ENCODE measurements at places on chromosomes 13 and 19.

GRCh38 chr19:23060016-23060415 is 56.8 kb upstream of the ZNF730 start:
- DNase-seq: no peak

GRCh38 chr19:40724855-40725254 is 7.9 kb downstream of the ITPKC start:
- DNase-seq: no peak

DNA sequence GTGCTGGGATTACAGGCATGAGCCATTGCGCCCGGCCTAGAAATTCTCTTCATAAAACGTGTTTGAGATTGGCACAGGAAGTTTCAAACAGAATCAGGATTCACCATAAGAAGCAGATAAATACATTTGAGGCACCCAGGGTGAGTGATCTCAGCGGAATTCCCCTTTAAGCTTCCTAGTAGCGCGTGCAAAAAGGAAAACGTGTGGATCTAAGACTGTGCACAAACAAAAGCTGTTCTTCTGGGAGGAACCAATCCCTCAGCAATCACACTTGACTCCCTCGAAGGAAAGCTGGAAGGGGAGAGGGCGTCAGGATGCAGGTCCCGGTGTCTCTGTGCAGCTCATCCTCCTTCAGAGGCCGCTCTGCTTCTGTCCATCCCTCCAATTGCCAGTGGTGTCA is 15.5 kb downstream of the MCF2L start:
- DNase-seq: no peak

DNA sequence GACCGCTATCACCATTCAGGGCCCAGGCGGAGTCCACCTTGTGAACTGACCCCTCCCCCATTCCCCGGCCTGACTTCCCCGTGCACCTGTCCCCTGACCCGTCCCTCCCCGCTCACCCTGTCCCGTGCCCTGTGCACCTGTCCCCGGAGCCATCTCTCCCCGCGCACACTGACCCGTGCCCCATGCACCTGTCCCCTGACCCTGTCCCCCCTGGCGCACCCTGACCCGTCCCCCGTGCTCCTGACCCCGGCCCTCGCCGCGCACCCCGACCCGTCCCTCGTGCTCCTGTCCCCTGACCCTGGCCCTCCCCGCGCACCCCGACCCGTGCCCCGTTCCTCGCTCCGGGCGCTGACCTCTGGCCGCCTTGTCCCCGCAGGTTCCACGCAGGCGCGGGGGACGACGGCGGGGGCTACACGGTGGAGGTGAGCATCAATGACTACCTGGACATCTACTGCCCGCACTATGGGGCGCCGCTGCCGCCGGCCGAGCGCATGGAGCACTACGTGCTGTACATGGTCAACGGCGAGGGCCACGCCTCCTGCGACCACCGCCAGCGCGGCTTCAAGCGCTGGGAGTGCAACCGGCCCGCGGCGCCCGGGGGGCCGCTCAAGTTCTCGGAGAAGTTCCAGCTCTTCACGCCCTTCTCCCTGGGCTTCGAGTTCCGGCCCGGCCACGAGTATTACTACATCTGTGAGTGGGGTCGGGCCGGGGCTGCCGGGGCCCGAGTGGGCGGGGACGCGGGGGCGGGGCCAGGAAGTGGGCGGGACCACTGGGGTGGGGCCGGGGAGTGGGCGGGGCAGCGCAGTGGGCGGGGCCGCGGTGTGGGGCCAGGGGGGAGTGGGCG is 9.7 kb downstream of the EFNA2 start:
- no peak for DNase-seq

- no peak for DNase-seq
Measured at GRCh38 chr19:34722353-34722752, 11.7 kb upstream of the ZNF181 start.

- no peak for DNase-seq
Measured at GRCh38 chr13:103188713-103189326, 122.6 kb upstream of the SLC10A2 start.

DNA sequence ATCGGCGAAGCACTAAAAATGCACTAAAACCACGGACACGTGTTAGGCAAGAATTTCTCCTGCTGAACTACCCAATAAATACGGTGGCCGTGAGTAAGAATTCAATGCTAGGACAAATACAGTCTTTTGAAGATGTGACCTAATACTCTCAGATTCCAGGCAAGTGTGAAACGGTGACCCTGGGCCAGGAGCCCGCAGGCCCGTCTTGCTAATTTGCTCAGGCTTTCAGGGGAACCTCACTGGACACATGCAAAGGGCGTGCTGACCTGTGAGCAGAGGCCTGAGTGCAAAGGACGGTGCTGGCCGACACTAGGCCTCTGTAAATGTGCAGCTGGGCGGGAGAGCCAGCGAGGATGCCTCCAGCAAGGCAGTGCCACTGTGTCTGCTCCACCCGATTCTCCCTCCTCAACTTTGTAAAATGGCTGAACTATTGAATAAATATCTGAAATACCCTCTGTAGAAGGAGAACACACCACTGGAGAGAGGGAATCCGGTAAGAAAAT is 70.1 kb downstream of the STK24 start:
- no peak for DNase-seq

DNA sequence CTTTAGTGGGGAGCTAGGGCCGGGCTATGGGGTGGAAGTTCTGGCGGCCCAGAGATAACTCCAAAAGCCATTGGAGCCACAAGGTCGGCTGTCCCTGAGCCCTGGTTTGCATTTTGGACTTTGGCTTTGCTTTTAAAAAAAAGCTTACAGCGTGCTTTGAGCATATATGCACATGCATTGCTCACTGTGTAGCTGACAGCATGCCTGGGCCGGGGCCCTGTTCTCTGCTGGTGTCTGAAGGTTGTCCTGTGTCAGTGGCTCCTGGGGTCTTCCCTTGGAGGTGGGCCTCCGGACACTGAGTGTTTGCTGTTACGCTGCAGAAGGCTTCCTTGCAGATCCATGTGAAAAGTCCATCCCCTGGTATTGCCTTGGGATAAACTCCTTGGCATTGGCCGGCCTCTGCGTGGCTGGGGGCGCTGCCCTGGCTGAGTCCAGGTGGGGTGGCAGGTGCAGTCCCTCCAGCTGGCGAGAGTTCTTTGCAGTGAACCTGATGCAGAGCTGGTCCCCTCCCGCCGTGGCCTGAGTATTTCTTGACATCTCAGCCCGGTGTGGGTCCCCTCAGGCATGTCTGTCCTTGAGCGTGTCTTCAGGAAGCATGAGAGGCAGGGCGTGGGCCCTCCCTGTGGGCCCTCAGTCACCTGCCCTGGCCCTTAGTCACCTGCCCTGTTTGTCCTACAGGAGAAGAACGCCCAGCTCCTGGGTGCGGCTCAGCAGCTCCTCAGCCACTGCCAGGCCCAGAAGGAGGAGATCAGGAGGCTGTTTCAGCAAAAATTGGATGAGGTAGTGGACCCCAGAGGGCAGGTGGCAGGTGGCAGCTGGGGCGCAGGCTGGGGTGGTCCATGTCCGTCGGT is 23.0 kb downstream of the PLEKHJ1 start:
- DNase-seq: no peak

DNA sequence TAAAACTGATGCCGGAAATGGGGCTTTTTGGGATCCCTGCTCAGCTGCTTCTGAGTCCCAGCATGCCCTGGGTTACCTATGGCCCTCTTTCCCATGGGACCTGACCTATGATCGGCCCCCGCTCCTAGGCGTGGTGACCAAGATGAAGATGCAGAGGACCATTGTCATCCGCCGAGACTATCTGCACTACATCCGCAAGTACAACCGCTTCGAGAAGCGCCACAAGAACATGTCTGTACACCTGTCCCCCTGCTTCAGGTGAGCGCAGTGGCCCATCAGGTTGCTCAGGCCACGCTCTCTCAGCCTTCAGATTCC is 1.5 kb downstream of the RPS11 start:
- no peak for DNase-seq

- no peak for DNase-seq
Measured at GRCh38 chr13:110012102-110012739, 225.8 kb upstream of the IRS2 start.

DNA sequence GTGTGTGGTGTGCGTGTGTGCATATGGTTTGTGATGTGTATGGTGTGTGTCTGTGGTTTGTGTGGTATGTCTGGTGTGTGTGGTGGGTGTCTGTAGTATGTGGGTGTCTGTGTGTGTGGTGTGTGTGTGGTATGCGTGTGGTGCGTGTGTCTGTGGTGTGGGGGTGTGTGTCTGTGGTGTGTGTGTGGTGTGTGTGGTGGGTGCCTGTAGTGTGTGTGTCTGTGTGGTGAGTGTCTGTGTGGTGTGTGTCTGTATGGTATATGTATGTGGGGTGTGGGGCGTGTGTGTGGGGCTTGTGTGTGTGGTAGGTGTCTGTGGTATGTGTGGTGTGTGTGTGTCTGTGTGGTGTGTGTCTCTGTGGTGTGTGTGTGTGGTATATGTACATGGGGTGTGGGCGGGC is 300.7 kb downstream of the TEX29 start:
- no peak for DNase-seq

DNA sequence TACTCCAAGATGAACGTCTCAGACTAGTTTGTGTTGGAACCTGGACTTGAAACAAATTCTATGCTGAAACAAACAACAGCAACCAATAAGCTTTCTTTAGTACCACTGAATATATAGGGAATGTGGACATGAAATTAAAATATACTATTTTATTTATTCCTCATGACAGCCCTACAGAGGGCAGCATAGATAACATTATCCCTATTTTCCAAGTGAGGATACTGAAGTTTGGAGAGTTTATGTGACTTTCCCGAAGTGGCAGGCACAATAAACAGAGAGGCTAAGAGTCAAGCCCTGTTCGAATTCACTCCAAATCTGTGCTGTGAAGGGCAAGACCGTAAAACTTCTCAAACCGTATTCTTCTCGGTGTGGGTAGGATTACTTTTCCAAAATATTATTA is 509.9 kb upstream of the GPC6 start:
- DNase-seq: no peak

- DNase-seq: no peak
Measured at GRCh38 chr13:99119656-99120055, 81.0 kb upstream of the UBAC2 start.

- no peak for DNase-seq
Measured at GRCh38 chr19:35307931-35308330, 16.0 kb downstream of the MAG start.

DNA sequence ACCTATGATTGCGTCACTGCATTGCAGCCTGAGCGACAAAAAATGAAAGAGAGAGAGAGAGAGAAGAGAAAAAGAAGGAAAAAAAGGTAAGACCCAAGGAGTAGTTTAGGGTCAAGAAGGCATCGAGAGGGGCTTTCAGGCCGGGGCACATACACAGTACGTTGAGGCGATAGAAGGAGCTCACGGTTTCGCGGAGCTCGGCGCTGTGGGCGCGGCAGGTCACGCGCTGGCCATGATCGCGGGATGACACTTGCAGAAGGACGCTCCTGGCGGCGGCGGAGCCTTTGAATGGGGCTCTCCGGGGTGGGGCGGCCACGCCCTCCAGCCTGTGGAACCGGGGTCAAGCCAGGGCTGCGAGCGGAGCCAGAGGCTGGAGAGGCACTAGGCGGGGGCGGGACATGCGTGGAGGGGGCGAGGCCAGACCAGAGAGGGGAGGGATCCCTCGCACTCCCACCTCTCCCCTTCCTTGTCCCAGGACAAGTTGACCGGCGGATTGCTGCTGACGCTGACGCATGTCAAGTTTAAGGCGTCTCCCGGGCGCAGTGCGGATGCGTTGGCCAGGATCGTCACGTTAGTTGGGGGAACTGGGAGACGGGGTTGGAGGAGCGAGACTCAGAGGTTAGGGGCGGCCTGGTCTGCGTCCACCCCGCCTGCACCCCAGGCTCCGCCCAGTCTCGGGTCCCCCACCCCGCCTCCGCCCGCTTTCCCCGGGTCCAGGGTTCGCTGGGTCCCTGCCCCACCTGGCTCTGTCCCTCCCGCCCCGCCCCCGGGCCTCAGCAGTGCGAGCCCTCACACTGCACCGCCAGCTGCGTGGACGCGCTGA is 6.9 kb downstream of the NPHS1 start:
- no peak for DNase-seq

GRCh38 chr13:111111376-111111937 is 3.7 kb upstream of the ARHGEF7 start:
- no peak for DNase-seq

DNA sequence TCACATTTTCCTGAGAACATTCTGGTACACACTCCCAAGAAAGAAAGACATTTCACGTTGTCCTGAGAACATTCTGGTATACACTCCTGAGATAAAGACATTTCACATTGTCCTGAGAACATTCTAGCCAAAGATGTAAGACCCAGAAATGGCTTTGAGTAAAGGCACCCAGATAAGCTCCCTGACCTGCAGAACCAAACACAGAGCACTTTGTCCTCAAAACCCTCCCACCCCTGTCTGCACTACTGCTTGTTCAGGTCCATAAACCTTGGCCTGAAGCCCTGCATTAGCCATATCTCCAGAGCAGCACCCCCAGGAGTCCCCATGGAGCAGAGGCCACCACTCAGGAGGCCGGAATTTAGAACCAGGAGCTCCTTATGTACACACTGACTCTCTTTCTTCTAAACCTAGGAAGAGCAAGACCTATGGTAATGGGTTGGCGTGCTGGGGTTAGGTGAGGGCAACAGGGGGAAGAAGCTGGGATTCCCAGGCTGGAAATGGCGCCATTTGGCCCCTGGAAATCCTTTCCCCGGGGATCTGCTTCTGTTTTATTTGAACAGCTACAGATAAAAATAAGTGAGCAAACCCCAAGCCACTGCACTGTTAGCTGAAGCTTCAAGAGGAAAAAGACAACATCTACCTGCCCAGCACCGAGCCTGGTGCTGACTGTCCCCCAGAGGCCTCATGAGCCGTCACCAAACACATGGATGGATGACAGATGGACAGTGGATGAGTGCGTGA is 13.7 kb downstream of the GAS6 start:
- no peak for DNase-seq

Measured in stimulated activated CD8-positive, alpha-beta memory T cell treated with anti-CD3 and anti-CD28 coated beads, Interleukin-4, amount 100 ng/mL, for 1 hour (primary cell).